Common myeloid progenitor, CD34-positive (primary cell): ENCODE measurements at places on chromosomes 3 and 15.

DNA sequence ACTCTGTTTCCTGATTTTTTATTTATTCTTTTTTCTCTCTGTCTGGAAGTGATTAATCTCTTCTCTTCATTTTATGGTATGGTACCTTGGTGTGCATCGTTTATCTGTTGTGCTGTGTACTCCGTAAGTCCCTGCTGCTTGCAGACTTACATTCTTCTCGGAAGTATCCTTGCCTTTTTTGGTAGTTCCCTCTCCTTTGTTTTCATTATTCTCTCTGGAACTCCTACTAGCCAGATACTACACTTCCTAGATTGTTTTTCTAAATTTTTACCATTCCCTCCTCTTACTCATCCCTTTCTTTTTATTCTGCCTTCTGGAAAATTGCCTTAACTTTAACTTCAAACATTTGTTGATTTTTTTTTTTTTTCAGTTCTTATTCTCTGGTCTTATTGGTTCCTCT, 27.2 kb downstream of the PIK3CA start:
- DNase-seq = no peak

DNA sequence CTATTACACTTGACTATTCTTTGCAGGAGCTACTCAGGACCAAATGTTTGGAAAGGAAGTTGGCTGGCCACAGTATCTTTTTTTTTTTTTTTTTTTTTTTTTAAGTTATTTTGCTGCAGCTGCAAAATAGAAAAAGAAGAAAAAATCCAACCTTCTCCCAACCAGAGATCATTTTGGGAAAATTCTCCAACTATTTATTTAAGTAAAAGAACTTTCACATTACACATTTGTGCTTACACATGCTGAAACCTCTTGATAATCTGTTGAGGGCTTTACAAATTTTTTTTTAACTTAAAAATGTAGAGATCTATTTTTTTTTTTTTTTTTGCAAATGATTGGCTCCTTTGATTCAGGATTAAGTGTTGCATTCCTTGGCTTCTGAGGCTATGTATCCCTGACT, 148.0 kb downstream of the POLR2M start:
- DNase-seq = no peak

DNA sequence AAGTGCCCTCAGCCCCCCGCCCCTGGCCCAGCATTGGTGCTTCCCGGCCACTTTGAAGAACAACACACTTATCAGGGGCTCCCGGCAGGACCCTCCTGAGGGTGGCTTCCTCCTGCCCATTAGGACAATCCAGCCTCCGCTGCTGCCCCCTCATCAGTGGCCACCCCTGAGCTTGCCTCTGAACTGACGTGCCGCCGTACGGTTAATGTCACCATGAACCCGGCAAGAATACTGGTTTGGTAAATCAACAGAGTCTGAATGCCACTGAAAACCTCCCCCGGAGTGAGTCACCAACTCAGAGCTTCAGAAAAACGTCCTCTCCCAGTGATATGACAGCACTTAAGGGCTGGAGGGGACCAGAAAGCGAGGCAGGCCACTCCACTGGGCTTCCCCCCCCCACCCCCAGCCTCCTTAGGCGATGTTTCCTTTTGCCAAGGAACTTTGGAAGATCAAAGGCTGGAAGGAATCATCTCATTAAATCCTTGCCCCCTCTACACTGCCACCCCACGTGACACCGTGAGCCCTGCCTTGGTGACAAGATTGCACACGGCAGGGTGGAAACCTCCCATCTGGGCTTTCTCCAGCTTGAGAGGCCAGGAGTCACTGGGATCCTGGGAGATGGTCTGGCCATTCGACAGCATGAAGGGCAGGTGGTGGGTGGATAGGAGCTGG, 142.1 kb downstream of the NUP210 start:
- DNase-seq = no peak

GRCh38 chr3:10717756-10718155, 98.3 kb upstream of the SLC6A11 start:
- no peak for DNase-seq

DNA sequence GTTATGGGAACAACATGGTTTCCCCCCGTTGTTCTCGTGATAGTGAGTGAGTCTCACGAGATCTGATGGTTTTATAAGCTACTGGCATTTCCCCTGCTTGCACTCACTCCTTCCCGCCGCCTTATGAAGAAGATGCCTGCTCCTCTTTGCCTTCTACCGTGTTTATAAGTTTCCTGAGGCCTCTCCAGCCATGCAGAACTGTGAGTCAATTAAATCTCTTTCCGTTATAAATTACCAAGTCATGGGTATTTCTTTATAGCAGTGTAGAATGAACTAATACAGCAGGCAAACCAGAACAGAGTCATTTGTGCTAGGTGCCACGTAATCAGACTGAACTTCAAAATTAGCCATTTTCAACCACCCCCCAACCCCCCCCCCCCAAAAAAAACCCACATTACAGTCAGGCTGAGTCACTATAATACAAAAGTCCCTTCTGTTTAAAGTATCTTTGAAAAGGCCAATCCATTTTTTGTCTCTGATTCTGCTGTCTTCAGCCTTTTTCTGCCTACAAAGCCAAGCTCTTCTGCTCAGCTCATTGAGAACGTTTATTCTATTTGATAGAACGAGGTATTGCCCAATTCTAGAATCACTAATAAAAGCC, 4.1 kb downstream of the OR4F6 start:
- DNase-seq = no peak

DNA sequence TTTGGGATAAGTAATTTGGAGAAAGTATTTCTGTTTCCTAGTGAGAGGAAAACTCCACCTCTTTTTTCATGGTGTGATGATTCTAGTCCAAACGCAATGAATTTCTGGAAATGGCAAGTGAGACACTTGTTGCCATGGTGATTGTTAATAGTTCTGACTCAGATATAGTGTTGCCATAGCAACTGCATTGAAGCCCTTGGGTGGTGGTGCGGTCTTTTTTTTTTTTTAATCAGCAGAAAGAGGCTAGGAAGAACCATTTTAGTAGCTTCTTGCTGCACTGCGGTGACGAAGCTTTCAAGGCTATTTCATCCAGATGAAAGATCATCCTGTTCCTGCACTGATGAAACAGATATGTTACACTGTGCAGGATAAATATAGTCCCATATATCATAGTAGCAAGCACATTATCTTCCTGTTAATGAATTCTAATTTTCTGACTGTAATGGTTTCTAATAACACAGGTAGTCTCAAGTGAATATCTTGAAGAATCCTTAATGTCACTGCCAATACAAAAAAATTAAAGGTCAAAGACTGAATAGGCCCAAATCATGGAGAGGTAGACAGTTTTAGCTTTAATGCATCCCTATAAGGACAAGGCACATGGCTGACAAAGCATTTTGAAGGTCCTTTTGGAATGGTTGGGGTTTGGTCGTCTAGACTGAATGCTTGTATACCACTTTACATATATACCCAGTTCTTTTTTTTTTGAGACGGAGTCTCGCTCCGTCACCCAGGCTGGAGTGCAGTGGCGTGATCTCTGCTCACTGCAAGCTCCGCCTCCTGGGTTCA, 125.1 kb upstream of the ZBTB20 start:
- no peak for DNase-seq

DNA sequence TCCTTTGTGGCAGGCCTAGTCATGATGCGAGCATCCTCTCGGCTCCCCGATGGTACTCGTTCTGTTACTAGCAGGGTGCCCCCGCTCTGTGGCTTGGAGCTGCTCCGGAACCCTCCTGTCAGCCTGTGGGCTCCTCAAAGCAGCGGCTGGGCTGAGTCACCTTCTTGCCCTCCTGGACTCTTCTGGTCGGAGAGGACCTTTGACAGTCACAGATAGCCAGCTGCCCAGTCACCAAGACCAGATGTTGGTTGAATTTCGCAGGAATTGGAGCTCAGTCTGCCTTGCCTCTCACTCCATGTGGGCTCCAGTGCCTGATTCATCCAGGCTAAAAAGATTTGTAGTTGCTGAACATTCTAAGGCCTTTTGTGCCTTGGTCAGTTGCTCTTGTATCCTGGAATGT, 94.5 kb downstream of the CHCHD6 start:
- no peak for DNase-seq

DNA sequence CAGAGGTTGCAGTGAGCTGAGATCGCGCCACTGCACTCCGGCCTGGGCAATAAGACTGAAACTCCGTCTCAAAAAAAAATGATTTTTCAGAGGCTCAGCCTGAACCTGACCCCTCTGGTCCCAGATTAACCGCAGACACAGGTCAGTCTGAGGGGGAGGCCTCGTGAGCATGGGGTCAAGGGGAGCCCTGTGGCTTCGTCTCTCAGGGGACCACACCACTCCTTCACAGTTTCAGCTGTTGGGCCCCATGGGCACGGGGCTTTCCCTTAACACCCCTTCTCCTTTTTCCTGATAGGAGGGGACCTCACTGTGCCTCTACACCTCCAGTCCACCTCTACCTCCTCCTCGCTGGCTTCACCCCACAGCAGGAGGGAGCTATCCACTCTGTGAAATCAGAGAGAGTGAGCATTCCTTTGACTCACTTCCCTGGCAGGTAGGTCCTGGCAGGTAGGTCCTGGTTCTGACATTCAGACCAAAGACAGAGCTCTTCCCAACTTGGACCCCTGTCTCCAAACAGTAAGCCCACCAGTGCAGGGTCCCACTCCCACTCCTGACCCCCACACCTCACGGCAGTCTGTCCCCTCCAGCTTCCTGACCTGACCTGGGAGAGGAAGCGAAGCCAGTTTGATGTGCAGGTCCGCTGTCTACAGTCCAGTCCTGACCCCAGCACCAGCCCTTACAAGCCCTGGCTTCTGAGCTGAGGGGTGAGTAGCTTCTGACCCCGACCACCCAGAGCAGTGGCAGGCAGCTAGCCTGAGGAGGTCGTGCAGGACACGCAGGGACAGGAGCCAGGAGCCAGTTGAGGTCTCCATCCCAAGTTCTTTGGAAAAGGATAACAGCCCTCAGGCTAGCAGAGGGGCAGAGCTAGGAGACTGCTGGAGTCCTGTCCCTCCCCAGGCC, 9.0 kb downstream of the RRP9 start:
- no peak for DNase-seq

DNA sequence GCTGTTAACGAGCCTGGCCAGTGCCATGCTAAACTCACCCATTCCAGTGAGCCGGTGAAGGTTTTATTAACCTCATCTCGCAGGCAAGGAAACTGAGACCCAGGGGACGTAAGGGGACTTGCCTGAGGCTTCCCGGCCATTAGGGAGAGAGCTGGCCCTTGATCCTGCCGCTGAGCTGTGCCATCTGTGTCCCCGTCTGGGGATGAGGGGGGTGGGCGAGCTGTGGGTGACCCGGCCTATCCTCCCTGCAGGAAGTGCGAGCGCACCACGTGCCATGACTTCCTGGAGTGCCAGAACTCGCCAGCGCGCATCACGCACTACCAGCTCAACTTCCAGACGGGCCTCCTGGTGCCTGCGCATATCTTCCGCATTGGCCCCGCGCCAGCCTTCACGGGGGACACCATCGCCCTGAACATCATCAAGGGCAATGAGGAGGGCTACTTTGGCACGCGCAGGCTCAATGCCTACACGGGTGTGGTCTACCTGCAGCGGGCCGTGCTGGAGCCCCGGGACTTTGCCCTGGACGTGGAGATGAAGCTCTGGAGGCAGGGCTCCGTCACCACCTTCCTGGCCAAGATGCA, 88.5 kb downstream of the FBLN2 start:
- DNase-seq = no peak

GRCh38 chr3:155370198-155370597, 76.7 kb upstream of the STRIT1 start:
- no peak for DNase-seq

DNA sequence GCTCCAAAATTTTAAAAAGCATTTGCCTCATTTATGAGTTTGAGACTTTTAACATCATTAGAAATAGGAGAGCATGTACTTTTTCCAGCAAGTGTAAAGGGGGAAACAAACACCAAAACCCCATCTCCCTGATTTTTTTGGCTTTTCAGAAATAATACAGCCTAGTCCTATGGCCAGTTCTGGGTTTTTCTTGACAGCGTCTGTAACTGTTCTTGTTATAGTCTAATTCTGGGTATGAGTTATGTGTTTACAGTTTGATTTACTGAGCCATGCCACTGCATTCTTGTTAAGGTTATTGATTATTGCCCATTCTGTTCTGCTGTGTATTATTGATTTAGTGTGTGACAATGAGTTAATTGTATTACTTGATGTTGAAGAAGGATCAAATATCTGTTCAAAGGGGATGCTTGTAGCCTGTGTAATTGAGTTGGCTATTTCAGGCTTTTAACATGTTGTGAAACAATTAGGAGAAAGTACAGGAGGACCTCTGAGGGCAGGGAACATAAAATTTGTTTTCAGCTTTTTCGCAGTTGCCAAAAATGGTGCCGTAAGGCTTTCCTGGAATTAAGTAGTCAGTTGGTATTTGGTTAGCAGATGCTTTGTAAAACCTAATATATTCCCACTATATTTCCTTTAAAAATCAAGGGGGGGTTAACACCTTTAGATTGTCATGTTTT, 46.1 kb downstream of the MBNL1 start:
- DNase-seq = no peak

DNA sequence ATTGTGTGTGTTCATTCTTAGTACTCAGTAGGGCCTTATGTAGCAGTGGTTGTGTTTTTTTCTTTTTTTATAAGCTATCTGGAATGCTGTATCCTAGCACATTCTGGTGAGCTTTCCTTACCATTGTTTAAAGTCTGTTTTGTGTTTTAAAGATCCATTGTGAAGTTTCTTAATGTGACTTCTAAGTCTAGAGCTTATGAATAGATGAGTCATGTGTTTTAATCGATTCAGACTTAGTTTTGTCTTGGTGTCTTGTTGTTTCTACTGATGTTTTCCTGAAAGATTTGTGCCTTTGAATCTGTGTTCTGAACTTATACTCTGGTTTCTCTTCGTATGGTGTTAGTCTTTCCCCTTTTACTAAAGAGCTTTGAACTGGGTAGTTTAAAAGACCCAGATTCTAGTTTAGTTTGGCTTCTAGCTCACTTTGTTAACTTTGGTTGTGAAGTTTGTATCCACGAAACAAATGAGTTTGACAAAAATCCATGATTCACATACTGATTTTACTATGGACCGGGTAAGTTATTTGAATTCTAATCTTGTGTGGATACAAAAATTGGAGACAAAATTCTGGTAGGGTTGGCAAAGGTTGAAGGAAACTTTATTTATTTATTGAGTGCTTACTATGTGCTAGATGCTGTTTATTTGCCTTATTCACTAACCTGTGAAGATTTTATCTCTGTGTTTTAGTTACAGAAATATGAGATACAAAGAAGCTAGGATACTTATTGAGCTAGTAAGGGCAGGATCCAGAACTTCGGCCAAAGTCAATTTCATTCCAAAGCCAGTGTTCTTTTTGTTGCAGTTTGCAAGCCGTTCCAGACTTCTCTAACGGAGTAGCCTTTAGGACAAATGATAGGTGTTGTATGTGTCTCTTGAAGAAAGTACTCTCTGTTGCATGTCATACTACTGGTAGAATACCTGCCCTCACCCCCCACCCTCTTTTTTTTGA, 24.8 kb downstream of the AKAP13 start:
- no peak for DNase-seq
